Natural killer cell (primary cell): ENCODE measurements at places on chromosomes 1 and 21. TPM values are rescaled to one million over a fixed set of nuclear protein-coding genes. Genes with fewer than 3 reads are reported as not detected.
A peak's percentile ranks its signal among the peaks of the same experiment; 100 is the strongest.

- DNase-seq = no peak
These were observed 38.5 kb upstream of the AK4 start for GRCh38 chr1:65109487-65109886.

- DNase-seq = no peak
These were observed 9.3 kb downstream of the DCST2 start for GRCh38 chr1:155024315-155024714.

- DNase-seq = no peak
These were observed 86.2 kb upstream of the GNG12 start for GRCh38 chr1:67919274-67920072.

DNA sequence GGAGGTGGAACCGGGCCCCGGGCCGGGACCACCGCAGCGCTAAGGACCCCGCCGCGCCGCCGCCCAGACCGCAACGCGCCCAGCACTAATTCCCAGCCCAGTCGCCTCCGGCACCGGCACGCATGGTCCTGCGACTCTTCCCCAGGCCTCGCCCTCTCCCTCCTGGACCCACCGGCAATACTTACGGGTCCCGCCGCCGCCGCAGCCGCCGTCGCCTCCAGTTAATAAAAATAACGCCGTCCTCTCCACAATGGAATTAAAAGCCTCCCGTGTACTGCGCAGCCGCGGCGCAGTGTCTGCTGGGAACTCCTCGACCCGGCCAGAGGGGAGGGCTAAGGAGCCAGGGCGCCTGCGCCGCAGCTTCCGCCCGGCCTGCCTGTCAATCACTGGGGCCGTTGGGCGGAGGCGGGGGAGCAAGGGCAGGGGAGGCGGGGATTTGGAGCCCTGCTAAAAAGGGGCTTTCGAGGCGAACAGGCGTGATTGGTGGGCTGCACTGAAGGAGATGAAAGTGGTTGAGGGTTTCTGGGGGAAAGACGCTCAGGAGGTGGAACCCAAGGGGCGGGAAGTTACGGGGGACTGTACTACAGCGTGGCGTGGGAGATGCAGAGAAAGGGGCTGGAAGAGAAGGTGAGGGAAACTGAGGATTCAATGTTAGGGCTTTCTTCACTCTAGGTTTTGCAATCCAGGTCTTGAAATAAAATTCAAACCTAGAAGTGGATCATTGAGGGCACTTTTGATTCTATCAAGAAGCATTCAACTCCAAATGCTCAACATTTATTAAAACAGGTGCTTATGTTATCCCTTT, at the start of gene ZNF281:
TSS of gene ZNF281 (minus strand) at position 276 of the 805 bp plus-strand sequence. CDS start 331 bp downstream, outside the sequence.
- DNase-seq = peak; percentile 98

GRCh38 chr1:166305371-166305770, 138.6 kb upstream of the FAM78B start:
- no peak for DNase-seq

DNA sequence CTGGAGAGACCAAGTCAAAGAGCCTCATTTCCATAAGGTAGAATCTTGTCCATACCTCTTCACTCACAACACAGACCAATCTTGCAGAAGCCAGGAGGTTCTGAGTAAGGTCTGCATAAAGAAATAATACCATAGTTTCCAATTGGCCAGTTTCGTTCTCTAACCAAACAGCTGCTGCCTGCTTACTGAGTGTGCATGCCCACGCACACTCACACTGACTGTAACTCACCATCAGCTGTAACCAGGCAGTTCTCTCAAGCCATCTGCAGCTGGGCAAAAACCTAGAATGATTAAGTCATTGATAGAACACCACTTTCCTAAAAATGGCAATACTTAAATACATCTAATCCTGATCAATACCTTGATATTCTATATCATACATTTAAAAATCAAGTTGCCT, 106.6 kb upstream of the VAV3 start:
- no peak for DNase-seq

- DNase-seq = no peak
These were observed 96.6 kb upstream of the B3GALT2 start for GRCh38 chr1:193283016-193283415.

MYOM3 gene
- total RNA-seq = not detected

DUSP23 gene
- 21.1 TPM for total RNA-seq
